ENCODE measurements at places on chromosomes 3 and 15.

GRCh38 chr15:82566690-82567089, 26.4 kb upstream of the RPS17 start:
- no peak for DNase-seq

DNA sequence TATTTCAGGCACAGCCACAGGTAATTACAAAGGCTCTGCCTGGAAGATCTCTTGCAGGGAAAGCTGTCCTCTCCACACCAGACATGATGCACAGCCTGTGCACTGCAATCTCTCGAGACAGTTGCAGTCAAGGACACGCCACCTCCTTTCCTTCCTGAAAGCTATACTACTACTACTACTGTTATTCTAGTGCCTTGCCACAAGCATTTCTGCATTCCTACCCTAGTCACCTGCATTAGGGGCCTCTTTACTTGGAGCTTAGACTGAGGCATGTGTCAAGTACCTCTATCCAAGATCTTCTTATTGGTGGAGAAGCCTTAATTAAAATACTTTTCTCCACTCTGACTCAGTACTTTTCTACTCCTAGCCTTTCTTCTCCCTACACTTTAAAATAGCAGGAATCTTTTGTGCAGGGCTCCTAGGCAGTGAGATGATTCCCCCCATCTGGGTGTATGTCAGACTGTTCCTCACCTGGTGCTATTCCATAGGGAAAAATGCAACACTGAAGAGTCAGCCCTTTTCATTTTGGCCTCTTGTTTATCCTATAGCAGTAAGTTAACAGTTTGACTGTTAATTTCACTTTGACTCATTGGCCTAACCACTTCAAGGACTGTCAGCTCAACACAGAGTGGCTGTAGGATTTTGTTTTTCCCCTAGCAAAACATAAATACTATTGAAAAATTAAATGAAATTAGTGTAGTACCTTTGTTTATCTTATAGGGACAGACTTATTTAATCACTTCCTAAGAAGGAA, 78.9 kb downstream of the ESYT3 start:
- DNase-seq, result no peak

DNA sequence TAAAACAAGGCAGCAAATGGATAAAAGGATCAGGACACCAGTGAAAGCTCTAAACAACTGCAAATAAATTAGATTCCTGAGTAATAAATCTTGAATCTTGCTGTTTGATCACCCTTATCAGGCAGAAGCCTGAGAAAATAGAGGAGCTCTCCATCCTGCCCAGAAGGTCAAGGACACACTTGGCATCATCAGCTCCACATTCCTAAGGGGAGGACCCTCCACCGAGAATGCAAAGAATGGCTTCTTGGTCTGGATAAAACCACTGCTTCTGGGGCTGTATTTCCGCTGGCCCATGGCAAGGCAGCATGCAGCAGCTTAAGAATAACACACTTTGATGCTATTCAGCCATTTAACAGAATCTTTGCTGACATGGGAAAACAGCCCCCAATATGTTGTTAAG, 108.9 kb upstream of the TSC22D2 start:
- DNase-seq, result no peak

GRCh38 chr15:89030311-89030710, 57.9 kb upstream of the ABHD2 start:
- no peak for DNase-seq

DNA sequence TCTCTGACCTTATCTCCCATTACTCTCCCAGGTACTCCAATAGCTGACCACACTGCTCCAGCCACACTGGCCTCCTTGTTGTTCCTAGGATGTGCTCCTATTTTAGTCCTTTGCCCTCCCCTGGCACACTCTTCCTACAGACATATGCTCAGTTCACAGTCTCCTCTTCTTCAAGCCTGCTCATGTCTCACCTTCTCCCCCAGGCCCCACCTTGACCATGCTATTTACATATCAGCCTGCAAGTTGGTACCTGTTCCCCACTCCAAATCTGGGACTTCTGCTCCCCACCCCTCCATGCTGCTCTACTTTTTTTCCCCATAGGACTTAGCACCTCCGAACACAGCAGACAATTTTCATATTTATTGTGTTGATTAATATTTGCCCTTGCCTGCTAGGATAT, 84.9 kb upstream of the BCL6 start:
- DNase-seq, result no peak

GRCh38 chr3:3196148-3196861, 16.8 kb upstream of the CRBN start:
- DNase-seq, result no peak

GRCh38 chr3:16429086-16429485, 84.4 kb downstream of the RFTN1 start:
- DNase-seq, result no peak

- DNase-seq, result no peak
Measured at GRCh38 chr3:51798411-51798963, 19.4 kb upstream of the IQCF6 start.

DNA sequence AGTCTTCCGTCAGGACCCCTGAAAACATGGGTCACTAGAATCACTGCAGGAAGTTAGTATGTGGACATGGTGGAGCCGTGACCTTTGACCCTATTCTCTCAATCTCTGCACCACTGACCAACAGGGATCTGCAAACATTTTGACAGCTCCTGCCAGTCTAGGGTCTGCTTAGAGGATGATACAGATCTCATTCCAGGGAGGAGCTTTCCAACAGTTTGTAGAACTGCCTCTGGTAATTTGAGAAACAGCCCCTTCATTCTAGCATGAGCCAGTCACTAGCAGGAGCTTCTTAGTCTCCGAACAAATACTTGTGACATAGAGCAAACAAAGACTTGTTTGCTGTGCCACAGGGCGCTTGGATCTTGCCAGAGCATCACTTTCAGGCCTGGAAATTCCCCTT, 270.3 kb upstream of the CFAP20DC start:
- DNase-seq, result no peak

- DNase-seq, result no peak
Measured at GRCh38 chr3:160992712-160993111, 112.4 kb downstream of the B3GALNT1 start.

GRCh38 chr3:55481744-55482495, 5.2 kb downstream of the WNT5A start:
- DNase-seq, result no peak

DNA sequence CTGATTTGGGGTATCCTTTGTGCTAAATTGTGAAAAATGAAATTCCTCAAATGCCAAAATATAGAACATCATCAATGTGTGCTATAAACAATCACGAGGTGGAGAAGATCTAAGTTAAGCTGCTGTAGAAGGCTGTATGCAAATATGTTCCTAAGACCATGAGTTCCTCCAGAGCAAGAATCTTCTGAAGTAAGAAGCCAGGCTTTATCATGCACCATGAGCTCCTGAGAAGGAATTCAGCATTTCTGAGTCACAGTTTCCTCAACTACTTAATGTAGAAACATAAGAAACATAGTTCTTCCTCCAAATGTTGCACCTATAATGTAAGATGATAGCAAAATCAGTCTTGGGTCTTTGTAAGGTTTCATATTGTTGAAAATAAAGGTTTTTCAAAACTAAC, 241.7 kb upstream of the MDFIC2 start:
- DNase-seq, result no peak

DNA sequence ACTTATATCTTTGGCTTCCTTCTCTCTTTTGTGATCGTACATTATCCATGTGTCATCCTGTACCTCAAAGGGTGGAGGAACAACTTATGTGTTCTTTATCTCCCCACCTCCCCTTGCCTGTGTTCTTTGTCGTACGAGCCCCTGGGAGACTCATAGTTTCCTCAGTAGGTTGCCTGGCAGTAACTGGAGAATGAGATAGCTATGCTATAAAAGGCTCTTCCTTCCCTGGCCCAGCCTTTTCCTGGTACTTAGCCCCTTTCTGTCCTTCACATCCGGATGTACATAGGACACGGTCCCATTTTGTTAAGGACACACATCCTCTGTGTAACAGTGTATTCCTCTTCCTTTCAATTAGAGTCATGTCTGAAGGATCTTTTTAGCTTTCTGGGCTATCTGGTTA, 32.1 kb downstream of the PLCL2 start:
- no peak for DNase-seq

GRCh38 chr3:53350652-53351051, 3.3 kb upstream of the DCP1A start:
- DNase-seq, result peak; percentile 32

DNA sequence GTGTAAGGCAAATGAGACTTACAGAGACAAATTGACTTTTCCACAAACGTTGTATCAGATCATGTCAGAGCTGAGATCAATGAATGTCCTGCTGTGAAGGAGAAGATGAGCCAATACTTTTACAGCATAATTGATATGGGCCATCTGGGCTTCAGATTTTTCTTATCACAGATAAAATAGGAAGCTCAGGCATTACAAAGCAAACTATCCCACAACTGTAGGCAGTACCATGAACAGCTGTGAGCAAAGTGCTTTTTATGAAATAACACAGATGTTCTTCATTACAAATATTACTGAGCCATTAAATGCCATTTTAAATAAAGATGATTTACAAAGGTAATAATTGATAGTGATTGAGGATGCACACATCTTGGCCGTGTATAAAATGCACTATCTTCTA, 852.3 kb downstream of the OTOL1 start:
- no peak for DNase-seq

- DNase-seq, result no peak
Measured at GRCh38 chr3:136142592-136142991, 53.5 kb downstream of the MSL2 start.

GRCh38 chr15:80536716-80537115, 132.5 kb downstream of the ARNT2 start:
- no peak for DNase-seq

DNA sequence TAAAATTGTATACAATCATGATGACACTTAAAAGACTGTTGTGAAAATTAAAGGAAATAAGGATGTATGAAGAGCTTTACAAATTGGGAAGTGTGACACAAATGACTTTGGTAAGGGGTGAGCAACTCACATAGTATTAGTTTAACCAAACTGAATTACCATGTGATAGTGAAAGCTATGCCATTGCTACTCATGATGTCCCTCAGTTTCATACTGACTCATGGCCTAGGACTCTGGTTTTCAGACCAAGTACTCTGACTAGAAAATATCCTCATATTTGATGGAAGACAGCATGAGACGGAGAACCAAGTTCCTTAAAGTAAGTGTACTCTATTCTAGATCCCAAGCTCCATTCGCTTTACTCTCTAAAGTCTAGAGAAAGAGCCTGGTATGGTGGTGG, 203.2 kb upstream of the ICE2 start:
- DNase-seq, result no peak

DNA sequence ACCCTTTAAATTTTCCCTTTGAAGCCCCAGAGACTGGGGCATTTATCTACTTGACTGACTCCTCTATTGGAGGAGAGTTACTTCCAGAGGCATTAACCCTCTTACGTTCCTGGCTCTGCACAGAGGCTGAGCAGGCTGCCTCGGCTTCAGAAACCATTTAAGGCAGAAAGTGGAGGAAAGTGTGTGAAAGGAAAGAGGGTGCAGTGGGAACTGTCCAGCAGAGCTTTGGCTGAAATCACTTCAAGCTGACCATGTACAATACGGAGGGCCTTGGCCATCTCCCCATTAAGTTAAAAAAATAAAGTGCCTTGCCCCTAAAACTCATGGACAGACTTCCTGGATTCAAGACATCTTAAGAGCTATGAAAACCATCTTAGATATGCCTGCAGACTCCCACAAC, 238.7 kb downstream of the SV2B start:
- DNase-seq, result no peak

DNA sequence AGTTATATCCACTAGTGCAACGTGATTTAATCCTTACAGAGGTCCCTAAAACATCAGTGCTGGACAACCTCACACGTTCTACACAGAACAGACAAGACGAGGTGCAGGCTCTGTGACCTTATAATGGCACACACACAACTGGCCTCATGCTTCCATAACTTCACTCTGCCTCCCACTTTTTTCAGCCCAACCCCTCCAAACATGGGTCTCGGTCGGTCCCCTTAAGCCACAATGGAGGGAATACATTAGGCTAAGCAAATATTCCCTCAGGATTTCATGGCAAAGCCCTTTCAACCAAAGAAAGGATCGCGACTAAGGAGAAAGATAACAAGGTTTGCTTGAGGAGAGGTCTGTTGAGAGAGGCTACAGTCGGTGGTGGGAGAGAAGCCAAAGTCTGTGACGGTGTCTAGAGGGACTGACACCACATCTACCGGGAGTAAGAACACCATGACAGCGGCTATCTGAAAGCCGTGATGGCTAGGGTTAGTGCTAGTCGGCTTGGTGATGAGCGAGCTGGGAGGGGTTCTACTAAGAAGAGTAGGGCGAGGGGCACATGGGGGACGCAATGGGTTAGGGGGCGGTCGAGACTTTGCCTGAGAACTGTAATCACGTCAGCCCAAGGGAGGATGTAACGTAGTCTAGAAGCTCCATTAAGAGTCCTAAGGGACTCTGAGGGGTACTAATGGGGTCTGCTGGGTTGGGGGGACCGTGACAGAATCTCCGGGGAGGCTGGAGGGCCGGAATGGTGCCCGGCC, 1.0 kb downstream of the MYO9A start:
- no peak for DNase-seq

GRCh38 chr15:59251001-59251845, 44.6 kb downstream of the LDHAL6B start:
- no peak for DNase-seq

DNA sequence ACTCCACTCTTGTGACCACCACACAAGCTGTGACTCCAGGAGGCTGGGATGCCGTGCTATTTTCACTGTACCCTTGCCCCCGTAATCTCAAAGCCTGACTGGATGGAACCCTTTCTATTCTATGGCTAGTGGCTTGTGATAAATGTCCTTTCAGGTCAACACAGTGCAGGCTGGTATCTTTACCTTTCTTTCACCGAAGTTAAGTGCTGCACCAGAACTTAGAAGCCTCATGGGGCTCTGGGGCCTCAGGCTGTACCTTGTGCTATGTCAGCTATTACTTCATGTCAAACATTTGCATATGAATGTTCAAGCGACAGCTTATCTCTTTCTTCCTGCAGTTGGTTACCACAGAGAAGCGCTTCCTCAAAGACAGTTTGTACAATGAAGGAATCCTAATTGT, 66.8 kb downstream of the RPL39L start:
- no peak for DNase-seq

- no peak for DNase-seq
Measured at GRCh38 chr15:66838202-66838601, 136.2 kb downstream of the SMAD6 start.

- DNase-seq, result no peak
Measured at GRCh38 chr15:99085413-99086326, 19.2 kb upstream of the SYNM start.

- peak; percentile 42 for DNase-seq
Measured at GRCh38 chr3:172673210-172673679, 37.6 kb downstream of the NCEH1 start.

DNA sequence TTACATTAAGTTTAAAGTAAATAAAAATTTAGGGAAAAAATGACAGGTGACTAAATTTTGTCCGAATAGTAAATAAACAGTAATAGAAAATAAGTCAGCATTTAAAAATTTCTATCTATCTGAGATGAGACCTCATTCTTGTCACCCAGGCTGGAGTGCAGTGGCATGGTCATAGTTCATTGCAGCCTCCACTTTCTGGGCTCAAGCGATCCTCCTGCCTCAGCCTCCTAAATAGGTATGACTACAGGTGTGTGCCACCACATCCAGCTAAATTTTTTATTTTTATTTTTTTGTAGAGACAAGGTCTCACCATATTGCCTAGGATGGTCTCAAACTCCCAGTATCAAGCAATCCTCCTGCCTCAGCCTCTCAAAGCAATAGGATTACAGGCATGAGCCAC, 7.8 kb downstream of the KPNA4 start:
- DNase-seq, result no peak

GRCh38 chr3:104628185-104628789, 738.4 kb upstream of the ALCAM start:
- peak; percentile 5 for DNase-seq
